ENCODE measurements at places on chromosomes 5 and 9.

DNA sequence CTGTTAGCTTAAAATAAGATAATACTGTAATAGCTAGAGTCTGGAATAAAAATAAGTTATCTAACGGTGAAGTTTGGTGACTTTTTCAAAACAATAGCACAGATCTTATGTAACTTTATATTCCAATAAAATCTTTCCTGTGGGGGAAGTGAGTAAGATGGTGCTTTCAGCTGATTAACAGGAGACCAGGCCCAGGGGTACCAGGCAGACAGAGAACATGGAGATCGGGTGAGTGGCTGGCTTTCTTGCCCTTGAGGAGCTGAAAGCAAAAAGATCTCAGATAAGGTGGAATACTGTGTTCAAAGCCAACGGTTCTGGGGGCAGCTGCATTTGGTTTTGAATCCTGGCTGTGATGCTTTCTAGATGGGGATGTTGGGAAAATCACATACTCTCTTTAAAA is 61.3 kb downstream of the MAT2B start:
- no peak for DNase-seq

DNA sequence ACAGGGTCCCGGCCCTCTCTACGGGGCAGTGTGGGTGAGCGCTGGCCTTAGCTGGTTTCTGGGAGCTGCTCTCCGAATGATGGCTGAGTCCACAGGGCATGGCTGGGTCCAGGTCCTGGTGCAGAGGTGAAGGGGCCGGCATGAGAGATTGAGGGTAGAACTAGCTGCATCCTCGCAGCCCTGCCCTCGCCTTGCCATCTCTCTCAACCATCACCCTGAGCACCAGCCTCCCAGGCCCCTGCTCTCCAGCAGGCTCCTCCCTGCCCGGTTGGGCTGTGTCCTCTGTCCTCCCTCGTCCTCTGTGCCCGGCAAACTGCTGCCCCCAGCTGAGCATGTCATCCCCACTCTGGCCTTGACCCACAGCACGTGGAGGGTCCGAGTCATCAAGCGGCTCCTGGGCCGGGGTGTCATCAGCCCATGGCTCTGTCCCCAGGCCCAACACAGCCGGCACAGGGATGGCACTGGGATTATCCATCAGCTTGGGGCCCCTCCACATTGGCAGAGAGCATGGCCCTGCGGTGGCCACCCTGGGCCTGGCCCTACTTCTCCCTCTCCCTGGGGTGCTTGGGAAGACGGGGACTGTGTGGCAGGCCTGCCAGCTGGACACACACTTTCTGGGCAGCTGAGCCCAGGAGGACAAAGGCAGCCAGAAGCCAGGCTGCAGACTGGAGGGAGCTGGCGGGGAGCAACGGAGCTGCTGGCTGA is 8.4 kb downstream of the FLT4 start:
- peak; percentile 56 for DNase-seq

DNA sequence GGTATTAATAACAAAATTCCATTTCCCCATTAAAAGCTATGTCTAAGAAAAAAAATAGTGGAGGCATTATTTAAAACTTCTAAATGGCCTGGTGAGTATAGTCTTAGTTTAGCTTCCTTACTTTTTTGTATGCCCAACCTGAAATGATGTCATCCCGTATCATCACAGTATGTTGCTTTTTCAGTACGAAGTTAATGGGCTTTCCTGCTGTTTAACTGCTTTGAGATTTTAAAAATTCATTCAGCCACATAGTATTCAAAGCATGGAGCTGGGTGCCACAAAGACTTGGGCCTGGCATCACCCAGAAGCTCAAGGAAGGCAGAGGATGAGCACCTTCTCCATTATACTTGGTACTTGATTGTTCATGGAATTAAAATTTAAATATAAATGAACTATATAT is 7.4 kb downstream of the F2RL2 start:
- no peak for DNase-seq

DNA sequence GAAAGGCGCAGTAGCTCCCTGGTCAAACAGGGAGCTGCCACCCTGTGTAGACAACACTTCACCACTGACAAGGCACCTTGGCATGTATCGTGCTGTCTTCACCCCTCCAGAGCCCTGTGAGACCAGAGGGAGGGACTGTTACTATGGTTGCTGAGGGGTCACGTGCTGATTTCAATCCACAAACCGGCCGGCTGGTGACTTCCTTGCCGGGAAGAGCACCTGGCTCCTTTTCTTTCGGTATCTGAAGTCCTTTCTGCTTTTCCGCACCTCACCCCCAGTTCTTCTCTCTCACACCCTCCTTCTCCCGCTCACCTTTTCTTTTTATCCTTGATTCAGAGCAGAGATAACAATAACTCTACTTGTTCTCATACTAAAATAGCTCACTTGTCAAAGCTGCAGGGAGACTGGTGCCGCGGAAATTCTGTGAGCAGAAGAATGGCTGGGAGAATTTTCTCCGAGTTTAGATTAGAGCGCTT is 327.2 kb downstream of the ZSWIM6 start:
- DNase-seq, result no peak

- no peak for DNase-seq
These were observed 56.2 kb downstream of the CNTLN start for GRCh38 chr9:17191082-17191481.

GRCh38 chr5:15783734-15784133 is 283.8 kb downstream of the FBXL7 start:
- no peak for DNase-seq

GRCh38 chr5:148374690-148375360 is 8.9 kb upstream of the FBXO38 start:
- DNase-seq, result no peak

DNA sequence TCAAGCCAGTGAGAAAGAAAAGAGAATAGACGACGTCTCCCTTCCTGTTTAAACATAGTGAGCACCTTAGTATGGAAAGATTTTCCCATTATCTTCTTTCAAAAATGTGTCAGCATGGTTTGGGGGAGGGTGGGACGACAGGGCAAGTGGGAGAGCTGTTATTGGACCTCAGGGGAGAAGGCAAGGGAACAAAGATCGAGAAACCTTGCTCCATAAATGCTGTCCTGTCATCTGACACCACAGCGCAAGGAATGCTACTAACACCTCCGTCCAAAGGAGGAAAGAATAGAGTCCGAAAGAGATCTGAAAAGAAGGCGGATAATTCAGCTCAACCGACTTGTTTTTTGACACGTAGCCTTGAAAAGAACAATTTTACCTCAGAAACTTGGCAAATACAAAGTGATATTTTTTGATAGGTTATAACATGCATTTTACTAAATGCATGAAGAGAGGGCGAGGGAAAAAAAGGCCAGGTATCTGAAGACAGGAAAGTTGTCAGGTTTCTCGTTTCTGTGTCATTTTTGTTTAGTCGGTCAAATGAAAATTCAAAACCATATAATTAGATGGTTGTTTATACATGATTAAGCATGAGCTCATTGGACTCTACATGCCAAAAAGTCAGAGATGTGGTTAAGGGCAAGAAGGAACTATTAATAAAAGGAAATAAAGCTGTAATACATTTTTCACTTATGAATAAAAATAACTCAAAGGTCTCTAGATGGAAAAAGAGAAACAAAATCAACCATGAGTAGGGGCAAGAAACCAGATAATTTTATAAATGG is 155.7 kb downstream of the GLIS3 start:
- no peak for DNase-seq

- DNase-seq, result no peak
These were observed 368.7 kb downstream of the BNC2 start for GRCh38 chr9:16501726-16502125.

DNA sequence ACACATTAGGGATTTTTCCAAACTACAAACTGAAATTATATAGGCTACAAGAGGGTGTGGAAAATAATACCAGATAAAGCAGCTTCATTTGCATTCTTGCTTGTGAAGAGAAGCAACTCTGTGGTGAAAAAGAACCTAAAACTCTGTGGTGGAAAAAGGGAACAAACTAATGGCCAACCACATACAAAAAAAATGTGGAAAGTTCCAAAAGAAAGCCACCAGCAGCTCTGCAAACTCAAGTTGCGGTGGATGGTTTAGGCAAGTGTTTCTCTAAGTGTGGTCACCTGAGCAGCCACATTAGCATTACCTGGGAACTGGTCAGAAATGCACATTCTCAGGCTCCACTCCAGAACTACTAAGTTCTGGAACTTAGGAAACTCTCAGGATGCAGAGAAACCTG is 586.4 kb downstream of the ACTL7B start:
- DNase-seq, result no peak

- DNase-seq, result no peak
These were observed 124.7 kb upstream of the NIPBL start for GRCh38 chr5:36751886-36752285.

DNA sequence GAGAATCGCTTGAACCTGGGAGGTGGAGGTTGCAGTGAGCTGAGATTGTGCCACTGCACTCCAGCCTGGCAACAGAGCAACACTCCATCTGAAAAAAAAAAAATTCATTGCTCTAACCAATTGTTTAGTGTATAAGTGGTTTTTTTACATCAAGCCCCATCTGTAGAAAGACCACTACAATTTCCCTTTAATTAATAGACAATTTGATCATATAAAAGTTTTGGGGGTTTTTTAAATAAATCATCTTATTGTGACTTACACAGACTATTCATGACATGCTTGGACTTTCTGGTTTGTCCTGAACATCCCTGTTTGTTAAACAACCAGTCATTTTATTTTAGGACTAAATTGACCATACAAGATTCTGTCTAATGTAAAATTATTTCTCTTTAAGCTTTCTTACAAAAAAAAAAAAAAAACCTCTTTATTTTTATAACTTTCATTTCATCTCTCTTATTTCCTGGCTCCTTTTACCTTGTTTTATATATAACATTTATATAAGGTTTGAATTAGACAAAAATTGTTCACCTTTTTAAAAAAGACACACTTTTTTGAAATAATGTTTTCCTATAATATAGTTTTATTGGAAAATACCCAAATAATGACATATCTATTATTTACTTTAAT is 9.8 kb upstream of the FANCC start:
- DNase-seq, result no peak

- no peak for DNase-seq
These were observed 108.3 kb upstream of the PCA3 start for GRCh38 chr9:76655971-76656370.

GRCh38 chr9:20692554-20692953 is 8.5 kb downstream of the FOCAD start:
- DNase-seq, result no peak

DNA sequence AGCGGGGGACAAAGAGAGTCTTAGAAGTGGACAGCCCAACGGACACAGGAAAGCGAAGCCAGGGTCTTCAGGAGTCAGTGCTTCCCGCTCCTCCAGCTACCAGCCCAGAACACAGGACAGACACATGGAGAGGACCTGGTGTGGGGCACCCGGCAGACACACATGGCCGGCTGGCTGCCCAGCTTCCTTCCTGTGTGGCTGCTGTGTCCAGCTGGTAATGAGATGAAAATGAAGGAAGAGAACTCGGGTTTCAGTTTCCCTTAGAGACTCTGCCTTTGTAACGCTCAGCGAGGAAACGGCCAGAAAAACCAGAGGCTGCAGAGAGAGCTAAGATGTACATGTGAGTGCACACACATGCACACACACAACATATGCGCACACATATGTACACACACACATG is 87.5 kb downstream of the SECISBP2 start:
- no peak for DNase-seq

- DNase-seq, result no peak
These were observed 60.1 kb downstream of the PRKACG start for GRCh38 chr9:68953771-68954170.

GRCh38 chr5:118554981-118555380 is 433.4 kb downstream of the DTWD2 start:
- no peak for DNase-seq

- no peak for DNase-seq
These were observed 34.5 kb downstream of the DAB2IP start for GRCh38 chr9:121685795-121686377.

GRCh38 chr5:118603278-118603677 is 385.1 kb downstream of the DTWD2 start:
- DNase-seq, result no peak

DNA sequence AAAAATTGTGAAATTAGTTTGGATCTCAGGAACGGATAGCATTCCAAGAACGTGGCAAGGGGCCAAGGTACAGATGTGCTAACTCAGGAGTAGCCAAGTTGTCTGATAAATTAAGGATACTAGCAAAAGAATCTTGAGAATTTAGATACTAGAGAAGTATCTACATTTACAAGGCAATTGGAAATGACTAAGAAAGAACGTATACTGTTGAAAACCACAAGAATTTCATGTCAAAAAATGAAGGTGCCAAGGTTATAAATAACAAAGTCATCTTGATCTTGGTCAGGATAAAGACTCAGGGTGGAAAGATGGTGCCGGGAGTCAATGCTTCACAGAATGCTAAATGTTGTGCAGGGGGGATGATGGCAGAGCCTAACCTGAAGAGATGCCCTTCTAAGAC is 19.2 kb downstream of the CAPSL start:
- DNase-seq, result no peak

DNA sequence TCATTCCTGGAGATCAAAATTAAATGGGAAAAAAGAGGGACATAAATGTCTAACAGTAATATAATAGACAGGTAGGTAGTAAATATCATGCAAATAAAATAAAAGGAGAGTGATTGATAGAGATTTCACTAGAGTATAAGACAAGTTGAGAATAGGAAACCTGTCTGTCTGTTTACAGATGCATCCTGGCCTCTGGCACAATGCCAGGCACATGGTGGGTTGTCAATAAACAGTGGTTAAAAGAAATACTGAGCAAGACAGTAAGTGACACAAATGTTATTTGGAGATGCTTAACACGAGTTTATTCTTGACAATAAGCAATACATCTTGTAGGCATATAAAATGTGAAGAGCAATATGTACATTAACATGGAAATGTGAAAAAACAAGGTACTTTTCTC is 33.3 kb downstream of the RICTOR start:
- DNase-seq, result no peak

GRCh38 chr5:53726121-53726520 is 165.7 kb downstream of the NDUFS4 start:
- no peak for DNase-seq

DNA sequence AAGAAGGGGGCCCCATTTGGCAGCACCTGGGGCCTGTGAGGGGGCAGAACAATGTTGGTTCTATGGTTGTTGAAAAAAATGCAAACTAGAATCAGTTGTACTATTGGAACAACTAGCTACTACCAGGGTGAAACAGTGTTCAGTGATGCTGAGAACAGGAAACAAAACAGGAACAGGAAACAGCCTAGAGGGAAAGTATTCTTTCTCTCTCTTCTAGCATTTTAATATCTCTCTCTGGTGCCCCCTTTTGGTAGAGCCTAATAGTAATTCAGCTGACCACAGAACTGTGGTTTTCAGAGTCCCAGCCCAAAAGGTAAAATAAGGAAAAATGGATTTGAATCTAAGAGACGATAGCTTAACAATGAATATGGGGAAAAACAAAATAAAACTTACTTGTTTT is 138.0 kb upstream of the KCNN2 start:
- no peak for DNase-seq

GRCh38 chr5:159330131-159330800 is at the start of gene IL12B:
Gene IL12B (minus strand): TSS chr5:159330487. CDS start chr5:159326782, 3,705 bp downstream.
- DNase-seq, result no peak

GRCh38 chr5:35212122-35212982 is 17.9 kb downstream of the PRLR start:
- DNase-seq, result no peak

DNA sequence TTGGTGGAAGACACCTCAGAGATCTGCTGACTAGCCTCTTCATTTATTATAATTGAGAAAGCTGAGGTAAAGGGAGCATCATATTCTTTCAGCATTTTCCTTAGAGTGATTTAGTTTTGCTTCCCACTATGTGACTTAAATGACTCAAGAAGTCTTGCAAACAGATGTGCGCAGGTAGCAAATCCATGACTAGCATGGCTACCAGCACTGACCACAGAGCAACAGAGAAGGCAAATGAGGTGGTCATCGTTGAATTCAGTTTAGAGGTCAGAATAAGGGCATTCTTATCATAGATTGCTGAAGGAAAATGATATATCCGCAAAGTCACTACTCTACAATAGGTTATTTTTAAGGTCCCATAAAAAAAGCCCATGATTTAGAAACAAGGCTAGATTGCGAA is 162.2 kb downstream of the PIK3R1 start:
- DNase-seq, result no peak

All from activated effector memory CD4-positive, alpha-beta T cell treated with anti-CD3 and anti-CD28 coated beads, Interleukin-2, amount 50 U/mL, for 16 hours (primary cell).